ENCODE measurements at places on chromosomes 6 and 20.

- no peak for DNase-seq
These were observed 1.4 kb downstream of the FYN start for GRCh38 chr6:111871725-111872400.

DNA sequence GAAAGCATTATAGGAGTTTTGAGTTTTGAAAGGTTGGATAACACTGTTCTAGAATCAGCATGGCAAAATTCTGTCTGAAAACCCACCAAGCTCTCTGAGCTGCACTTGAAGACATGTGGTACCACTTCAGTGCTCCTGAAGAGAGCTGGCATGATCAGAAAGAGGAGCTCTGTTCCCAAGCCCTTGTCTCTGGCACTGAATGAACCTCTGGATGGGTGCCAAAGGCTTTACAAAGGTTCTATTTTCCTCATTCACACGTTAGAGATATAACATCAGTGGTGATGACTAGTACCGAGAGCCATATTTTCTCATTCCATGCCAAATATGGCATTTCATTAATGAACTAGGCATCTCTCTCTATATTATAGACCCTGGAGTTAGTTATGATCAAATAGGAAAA lies 301.8 kb upstream of the ID4 start:
- DNase-seq: no peak

DNA sequence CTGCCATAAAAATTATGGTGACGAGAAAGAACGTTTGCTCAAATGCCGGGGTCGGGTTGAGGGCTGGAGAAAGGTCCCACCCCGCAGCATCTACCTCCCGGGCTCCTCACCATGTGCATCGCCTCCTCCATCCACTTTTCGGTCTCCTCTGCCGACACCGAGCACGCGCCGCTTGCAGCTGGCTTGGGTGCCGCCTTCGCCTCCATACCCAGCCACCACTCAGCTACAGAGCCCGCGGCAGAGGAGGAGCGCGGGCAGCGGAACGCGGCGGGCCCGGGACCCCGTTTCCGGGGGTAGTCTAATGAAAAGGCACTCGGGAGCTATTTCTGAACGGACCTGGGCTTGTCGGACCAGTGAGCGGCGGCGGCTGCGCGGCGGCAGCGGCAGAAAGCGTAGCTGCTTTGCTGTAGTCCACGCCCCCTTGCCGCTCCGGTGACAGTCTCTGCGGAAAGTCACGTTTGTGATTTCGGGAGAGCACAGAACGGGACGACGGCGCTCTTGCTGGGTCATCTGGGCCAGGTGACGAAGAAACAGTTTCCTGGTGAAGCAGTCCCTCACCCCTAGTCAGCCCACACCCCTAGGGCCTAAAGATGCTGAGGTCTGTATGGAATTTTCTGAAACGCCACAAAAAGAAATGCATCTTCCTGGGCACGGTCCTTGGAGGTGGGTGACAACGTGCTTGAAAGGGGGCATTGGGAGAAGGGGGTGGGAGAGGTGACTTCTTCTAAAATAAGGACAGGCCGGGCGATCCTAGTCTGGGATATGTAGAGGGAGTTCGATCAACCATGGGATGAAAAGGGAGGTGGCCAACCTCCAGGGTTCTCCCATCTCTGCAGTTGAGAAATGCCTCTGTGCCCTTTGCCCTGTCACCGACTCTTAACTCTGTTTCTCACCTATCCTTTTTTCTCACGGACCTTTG lies at the start of the genes ADAT2 and PEX3:
ADAT2 (minus strand) TSS at position 243 of the 919 bp plus-strand sequence; CDS start at position 206, 37 bp downstream.
PEX3 (plus strand) TSS at position 353 of the 919 bp plus-strand sequence; CDS start at position 591, 238 bp downstream.
- peak; percentile 82 for DNase-seq

GRCh38 chr20:40090236-40090635 lies 598.8 kb downstream of the MAFB start:
- DNase-seq: no peak

DNA sequence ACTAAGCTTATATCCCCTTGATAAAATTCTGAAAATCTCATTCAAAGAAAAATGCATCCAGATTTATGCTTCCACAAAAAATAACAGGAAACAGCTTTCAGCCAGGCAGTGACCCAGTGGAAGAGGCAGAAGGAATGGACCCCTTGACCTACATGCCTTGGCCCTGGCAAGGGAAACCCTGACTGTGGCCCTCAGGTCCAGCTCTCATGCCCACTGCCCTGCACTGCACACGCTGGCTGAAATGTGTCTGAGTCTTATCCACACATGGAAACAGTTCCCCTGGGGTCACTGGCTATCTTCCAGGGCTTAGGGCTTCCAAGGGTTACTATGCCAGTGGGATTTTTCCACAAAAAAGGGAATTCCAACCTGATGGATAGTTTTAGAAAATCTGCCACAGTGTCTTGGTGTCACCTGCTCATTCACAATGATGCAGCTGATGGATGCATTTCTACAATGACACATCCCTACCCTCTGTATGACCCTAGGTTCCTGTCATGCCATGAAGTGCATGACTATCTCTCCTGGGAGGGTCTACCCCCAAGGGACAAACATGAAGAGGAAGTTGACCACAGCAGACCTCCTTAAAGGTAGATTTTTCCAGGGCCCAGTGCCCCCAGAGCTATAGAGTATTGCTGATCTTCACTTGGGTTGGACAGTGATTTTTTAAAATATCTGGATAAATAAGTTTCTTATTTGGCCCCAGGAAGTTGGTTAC lies 121.9 kb upstream of the CD93 start:
- DNase-seq: no peak

DNA sequence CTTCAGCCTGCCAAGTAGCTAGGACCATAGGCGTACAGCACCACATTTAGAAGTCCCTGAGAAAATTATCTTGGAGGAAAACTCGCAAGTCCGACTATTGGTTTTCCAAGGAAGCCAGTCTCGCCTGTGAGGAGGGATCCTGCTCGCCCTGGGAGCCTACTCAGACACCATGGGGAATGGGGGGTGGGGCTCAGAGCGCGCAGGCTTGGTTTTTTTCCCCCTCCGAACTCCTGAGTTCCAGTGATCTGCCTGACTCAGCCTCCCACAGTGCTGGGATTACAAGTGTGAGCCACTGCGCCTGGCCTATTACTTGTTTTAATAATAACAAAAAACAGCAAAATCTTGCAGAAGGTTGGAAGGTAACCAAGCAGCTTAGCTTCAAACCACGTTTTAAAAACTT lies 153.7 kb downstream of the OR2B2 start:
- no peak for DNase-seq

- DNase-seq: no peak
These were observed 590.8 kb upstream of the ADGRB3 start for GRCh38 chr6:68044264-68044663.

DNA sequence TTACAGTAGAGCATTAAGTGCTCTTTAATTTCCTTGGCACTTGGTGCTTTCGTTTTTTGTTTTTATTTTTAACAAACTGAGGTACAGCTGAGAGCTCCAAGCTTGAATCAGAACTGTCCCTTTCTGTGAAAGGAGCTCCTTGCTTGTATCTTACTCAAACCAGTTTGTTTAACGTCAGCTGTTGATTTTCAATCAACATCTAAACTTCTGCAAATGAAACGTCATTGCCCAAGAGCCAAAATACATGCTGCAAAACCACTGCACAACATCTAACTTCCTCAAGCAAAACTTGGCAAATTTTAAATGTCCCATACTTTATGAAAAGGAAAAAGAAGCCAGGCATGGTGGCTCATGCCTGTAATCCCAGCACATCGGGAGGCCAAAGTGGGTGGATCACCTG lies 15.2 kb downstream of the VNN2 start:
- DNase-seq: no peak

DNA sequence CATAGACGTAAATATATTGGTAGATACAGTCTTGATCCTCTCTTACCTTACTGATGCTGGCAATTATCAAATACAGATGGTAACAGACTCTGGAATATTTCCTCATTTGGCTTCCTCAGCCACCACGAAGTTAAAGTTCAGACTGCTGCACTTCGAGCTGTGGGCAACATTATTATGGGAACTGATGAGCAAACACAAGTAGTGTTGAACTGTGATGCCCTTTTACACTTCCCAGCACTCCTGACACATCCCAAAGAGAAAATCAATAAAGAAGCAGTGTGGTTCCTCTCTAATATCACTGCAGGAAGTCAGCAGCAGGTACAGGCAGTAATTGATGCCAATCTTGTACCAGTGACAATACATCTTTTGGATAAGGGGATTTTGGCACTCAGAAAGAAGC lies 162.7 kb upstream of the NT5E start:
- no peak for DNase-seq

GRCh38 chr20:6819599-6819998 lies 52.1 kb downstream of the BMP2 start:
- DNase-seq: no peak

GRCh38 chr6:131651782-131652181 lies 14.7 kb downstream of the ENPP3 start:
- DNase-seq: no peak

GRCh38 chr6:42049948-42050296 lies 402 bp upstream of the TAF8 start:
- no peak for DNase-seq

- DNase-seq: no peak
These were observed 477.7 kb downstream of the TFAP2A start for GRCh38 chr6:9937031-9937763.

DNA sequence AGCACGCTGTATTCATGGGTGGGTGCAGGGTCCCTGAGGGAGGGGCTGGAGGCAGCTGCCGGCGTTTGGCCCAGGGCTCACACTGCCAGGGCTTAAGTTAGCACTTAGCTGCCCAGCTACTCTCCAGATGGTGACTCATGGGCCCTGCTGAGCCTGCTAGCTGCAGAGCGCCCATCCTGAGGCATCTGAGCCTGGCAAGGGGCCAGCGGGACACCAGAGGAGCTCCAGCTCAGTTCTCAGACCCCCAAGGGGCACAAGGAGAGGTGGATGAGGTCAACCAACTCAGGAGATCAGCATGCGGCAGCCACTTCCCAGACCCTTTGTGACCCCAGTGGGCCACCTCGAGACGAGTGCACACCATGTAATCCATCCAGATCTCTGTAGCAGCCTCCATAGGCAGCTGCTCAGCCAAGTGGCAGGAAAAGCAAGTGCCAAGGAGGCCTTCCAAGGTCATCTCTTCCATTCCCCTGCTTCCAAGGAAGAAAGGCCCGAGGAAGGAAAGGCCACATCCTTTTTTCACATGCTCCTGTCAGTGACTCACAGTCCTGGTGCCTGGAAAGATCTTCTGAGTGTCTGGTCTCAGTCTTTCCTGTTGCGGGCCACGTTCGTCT lies 35.3 kb downstream of the FOXP4 start:
- DNase-seq: no peak

GRCh38 chr6:27290065-27290849 lies 21.8 kb downstream of the POM121L2 start:
- DNase-seq: no peak

GRCh38 chr20:4791121-4791520 lies 69.4 kb downstream of the PRND start:
- no peak for DNase-seq

DNA sequence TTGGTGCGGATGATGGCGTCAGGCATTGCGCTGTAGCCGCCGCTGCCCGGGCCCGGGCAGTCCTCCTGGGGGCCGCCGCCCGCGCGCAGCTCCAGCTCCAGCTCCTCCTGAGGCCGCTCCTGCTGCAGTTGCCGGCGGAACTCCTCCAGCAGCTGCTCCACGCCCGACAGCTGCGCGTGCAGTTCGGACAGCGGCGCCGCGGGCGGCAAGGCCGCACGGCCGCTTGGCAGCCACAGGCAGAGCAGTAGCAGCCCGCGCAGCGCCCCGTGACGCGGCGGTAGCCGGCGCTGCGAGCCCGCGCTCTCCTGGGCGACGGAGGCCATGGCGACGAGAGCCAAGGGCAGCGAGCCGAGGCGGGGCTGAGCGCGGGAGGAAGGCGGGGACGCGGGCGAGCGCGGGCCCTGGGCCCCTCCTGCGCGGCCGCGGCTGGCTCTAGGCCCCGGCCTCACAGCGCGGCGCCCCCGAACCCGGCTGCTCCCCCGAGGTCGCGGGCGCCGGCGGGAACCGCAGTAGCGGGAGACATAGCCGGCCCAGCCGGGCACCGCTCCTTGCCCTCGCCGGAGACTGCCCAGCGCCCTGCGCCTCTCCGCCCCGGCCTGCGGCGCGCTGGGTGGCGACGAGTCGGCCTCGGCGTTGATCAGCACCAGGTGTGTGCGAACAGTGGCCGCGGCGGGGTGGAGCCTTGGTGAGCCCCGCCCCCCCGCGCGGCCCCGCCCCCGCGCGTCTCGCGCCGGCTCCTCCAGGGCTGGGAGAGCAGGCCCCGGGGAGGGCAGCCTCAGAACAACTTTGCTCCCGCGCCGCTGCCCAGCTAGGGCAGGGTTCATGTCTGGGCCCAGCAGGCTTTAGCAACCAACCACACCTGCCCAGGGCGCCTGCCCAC lies at the start of gene LRP11:
LRP11 (minus strand) TSS at position 662 of the 880 bp plus-strand sequence; CDS start at position 323, 339 bp downstream.
- peak; percentile 62 for DNase-seq

DNA sequence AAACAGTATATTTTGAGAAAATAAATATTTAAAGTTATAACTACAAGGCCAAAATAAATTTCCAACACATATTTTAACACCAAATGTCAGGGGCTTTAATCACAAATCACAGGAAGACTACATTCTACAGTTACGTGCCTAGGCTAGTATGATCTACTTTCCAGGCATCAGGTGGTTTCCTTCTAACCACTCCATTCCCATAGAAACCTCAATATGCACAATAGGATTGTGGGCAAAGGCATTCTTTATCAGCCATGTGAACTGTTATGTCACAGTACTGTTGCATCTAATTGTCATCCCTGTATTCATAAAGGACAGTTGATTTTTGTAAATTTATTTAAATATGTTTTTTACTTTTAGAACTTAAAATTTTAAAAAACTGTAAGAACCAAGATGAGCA lies 32.4 kb downstream of the ATG5 start:
- no peak for DNase-seq

- no peak for DNase-seq
These were observed 353.0 kb downstream of the TAF4 start for GRCh38 chr20:61712688-61713087.

DNA sequence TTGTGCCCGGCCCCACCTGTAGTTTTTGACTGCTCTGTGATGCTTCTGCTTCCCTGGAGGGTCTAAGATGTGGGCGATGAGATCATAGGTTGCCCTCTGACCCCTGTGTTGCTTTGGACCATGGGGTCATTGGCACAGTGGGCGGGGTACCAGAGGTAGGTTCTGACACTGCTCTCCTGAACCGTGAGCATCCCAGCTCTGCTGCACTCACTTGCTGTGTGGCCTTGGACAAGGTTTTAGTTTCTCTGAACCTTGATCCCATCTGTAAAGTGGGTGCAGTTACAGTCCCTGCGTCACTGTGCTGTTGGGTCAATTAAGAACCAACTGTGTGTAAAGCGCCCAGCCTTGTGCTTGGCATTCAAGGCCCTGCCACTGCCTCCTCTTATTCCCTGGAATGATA lies 30.9 kb downstream of the SRC start:
- DNase-seq: no peak

- no peak for DNase-seq
These were observed 257.8 kb downstream of the CDC5L start for GRCh38 chr6:44645276-44645675.

DNA sequence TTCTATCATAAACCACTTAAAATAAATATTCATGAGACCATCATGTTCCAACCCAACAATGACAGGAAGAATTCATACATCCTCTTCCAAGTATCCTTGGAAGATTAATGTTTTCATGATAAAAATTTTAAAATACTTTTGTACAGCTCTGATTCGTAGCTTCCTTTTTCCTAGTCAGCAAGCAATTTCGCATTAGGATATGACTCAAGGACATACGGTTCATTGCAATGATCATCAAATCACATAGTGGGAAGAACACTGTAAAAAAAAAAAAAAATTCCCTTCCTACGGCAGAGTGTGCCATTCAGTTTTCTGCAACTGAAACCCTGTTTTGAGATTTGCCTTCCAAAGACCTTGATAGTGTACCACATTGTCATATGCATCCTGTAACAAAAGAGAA lies 35.3 kb upstream of the GFOD1 start:
- DNase-seq: no peak

GRCh38 chr6:32416036-32416435 lies 9.1 kb upstream of the BTNL2 start:
- DNase-seq: no peak

- DNase-seq: no peak
These were observed 187.1 kb downstream of the ID4 start for GRCh38 chr6:20024316-20024673.
